Activated T-helper 17 cell treated with anti-CD3 and anti-CD28 coated beads, Interleukin-2, amount 50 U/mL, for 72 hours (primary cell): ENCODE measurements at places on chromosomes 3 and 15.
A peak's percentile ranks its signal among the peaks of the same experiment; 100 is the strongest.

- H3K36me3 ChIP-seq: no peaks in the 10 kb centered on the region
- H3K27me3 ChIP-seq: peaks cover 42% of the 10 kb centered on the region
- no peak overlapping the region for H3K4me3 ChIP-seq
- no peaks in the 10 kb centered on the region for H3K4me1 ChIP-seq
- no peak for ATAC-seq
These were observed 722 bp downstream of the CHRNA3 start for GRCh38 chr15:78620021-78620526.

- H3K27ac ChIP-seq: peak overlapping the region; percentile 85
- peaks cover 86% of the 10 kb centered on the region for H3K36me3 ChIP-seq
- ATAC-seq: peak; percentile 36
- no peaks in the 10 kb centered on the region for H3K27me3 ChIP-seq
These were observed 1.4 kb downstream of the FES start for GRCh38 chr15:90885432-90886290.

DNA sequence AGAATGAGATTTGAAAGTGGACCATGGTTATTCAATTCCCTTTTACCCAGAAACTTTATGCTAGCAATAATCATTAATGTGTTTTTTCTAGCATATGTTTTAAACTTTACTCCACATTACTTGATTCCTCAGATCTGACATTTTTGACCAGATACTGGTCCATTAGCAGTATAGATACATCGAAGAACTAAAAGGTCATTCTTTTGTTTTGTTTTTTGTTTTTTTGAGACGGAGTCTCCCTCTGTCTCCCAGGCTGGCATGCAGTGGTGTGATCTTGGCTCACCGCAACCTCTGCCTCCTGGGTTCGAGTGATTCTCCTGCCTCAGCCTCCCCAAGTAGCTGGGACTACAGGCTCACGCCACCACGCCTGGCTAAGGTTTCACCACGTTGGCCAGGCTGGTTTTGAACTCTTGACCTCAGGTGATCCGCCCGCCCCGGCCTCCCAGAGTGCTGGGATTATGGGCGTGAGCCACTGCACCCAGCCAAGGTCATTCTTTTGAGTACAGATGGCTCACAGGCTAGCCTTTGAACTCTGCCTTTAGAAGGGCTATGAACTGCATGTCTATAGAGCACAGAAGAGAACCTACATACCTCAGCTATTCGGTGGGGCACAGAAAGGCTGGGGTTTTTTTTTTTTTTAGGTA lies 28.6 kb downstream of the CHP1 start:
- no peak for ATAC-seq
- H3K4me1 ChIP-seq: no peaks in the 10 kb centered on the region
- no peaks in the 10 kb centered on the region for H3K27me3 ChIP-seq
- H3K27ac ChIP-seq: no peak overlapping the region
- peaks cover 58% of the 10 kb centered on the region for H3K36me3 ChIP-seq

GRCh38 chr3:125191730-125192129 lies 20.8 kb downstream of the SLC12A8 start:
- no peaks in the 10 kb centered on the region for H3K4me1 ChIP-seq
- H3K27ac ChIP-seq: no peak overlapping the region
- H3K27me3 ChIP-seq: peaks cover 13% of the 10 kb centered on the region
- ATAC-seq: peak; percentile 36
- H3K4me3 ChIP-seq: no peak overlapping the region
- H3K36me3 ChIP-seq: no peaks in the 10 kb centered on the region

DNA sequence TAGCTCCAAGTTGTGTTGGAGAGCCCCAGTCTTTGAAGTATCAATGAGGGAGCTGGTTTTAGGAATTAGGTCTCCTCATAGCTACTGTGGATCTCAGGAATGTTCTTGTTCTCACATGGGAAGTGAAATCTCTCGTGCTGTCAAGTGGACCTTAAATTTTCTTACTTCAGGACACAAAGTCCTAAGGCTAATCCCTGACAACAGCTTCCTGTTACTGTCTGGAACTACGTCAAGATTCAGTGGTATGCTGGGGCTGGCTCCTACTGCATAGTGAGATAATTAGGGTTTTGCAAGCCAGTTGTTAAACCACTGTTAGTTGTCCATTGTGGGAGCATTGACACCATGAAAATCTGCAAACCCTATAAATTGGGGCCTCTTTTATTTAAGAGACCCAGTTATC lies 22.8 kb downstream of the MESP1 start:
- H3K4me1 ChIP-seq: no peaks in the 10 kb centered on the region
- H3K4me3 ChIP-seq: no peak overlapping the region
- no peak for ATAC-seq
- H3K27me3 ChIP-seq: peaks cover 1% of the 10 kb centered on the region

GRCh38 chr15:52256930-52257733 lies 38.5 kb downstream of the MYO5C start:
- peaks cover 11% of the 10 kb centered on the region for H3K4me1 ChIP-seq
- no peaks in the 10 kb centered on the region for H3K36me3 ChIP-seq
- ATAC-seq: peak; percentile 37
- H3K27me3 ChIP-seq: no peaks in the 10 kb centered on the region
- H3K27ac ChIP-seq: peak overlapping the region; percentile 77

DNA sequence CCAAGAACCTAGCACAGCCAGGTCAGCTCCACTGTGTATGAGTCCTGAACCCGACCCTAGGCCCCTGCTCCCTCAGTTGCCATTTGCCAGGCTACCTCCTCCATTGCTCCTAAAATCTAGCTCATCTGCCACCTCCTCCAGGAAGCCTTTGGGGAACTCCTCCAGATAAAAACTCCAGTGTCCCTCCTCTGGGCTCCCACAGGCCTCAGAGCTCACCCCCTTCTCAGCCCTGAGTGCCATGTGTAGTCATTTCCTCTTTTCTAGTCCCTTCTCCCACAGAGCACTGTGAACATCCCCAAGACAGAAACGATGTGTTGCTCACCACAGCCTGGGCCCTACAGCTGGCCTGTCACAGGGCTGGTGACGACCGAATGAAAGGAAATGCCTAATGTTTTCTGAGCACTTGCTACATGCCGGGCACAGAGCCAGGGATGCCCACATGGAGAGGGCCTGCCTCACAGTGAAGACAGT lies 61.0 kb downstream of the IQSEC1 start:
- peak; percentile 75 for ATAC-seq
- H3K4me1 ChIP-seq: peaks cover 62% of the 10 kb centered on the region
- H3K36me3 ChIP-seq: peaks cover 45% of the 10 kb centered on the region
- peak overlapping the region; percentile 96 for H3K27ac ChIP-seq
- H3K4me3 ChIP-seq: peak overlapping the region; percentile 95
- H3K27me3 ChIP-seq: no peaks in the 10 kb centered on the region

- no peak overlapping the region for H3K4me3 ChIP-seq
- no peaks in the 10 kb centered on the region for H3K4me1 ChIP-seq
- no peak overlapping the region for H3K27ac ChIP-seq
- peaks cover 17% of the 10 kb centered on the region for H3K27me3 ChIP-seq
These were observed 4.4 kb downstream of the SSUH2 start for GRCh38 chr3:8640223-8640622.

GRCh38 chr3:31767920-31768319 lies 213.1 kb downstream of the OSBPL10 start:
- peaks cover 3% of the 10 kb centered on the region for H3K27me3 ChIP-seq
- no peak overlapping the region for H3K4me3 ChIP-seq
- no peak overlapping the region for H3K27ac ChIP-seq
- ATAC-seq: no peak
- no peaks in the 10 kb centered on the region for H3K36me3 ChIP-seq
- H3K4me1 ChIP-seq: peaks cover 3% of the 10 kb centered on the region

DNA sequence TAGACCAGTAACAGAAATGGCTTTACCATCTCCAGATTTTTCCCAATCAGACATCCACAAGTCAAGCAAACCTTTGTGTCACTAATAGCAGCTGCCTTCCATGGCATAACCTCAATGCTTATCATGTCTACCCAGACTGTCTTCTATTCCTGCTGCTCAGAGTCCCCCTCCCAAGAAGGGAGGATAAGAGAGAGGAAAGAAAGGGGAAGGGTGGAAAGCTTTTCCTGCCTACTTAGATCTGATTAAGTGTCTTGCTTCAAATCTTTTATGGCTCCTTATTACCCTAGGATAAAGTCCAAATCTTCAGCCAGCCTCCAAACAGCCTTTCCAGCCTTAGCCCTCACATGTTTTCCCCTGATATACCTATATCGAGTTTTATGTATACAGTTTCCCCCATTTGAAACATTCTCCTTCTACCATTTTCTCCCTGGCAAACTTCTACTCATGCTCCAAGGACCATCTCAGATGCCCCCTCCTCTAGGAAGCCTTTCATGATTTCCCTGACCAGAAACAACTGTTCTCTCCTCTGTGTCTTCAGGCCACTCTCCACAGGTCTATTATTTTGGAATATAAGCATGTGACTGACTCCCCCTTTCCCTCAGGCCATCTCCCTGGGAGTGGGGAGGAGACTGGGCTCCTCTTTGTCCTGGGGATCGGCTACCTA lies 7.9 kb upstream of the SSUH2 start:
- H3K4me3 ChIP-seq: no peak overlapping the region
- H3K36me3 ChIP-seq: no peaks in the 10 kb centered on the region
- ATAC-seq: no peak
- H3K27ac ChIP-seq: no peak overlapping the region
- H3K4me1 ChIP-seq: no peaks in the 10 kb centered on the region

- H3K4me3 ChIP-seq: no peak overlapping the region
- H3K27ac ChIP-seq: no peak overlapping the region
- no peaks in the 10 kb centered on the region for H3K27me3 ChIP-seq
- no peaks in the 10 kb centered on the region for H3K36me3 ChIP-seq
- no peak for ATAC-seq
These were observed 23.6 kb upstream of the MYLK start for GRCh38 chr3:123907720-123908119.

- peaks cover 21% of the 10 kb centered on the region for H3K4me1 ChIP-seq
- peak overlapping the region; percentile 83 for H3K4me3 ChIP-seq
- no peaks in the 10 kb centered on the region for H3K36me3 ChIP-seq
- H3K27ac ChIP-seq: peak overlapping the region; percentile 97
These were observed 84.8 kb upstream of the FOXB1 start for GRCh38 chr15:59918994-59919951.

- no peak overlapping the region for H3K4me3 ChIP-seq
- no peaks in the 10 kb centered on the region for H3K4me1 ChIP-seq
- H3K27ac ChIP-seq: no peak overlapping the region
These were observed 22.2 kb upstream of the CLDN18 start for GRCh38 chr3:137987723-137988122.

- no peak for ATAC-seq
- H3K36me3 ChIP-seq: no peaks in the 10 kb centered on the region
- H3K27ac ChIP-seq: no peak overlapping the region
- no peaks in the 10 kb centered on the region for H3K27me3 ChIP-seq
- no peak overlapping the region for H3K4me3 ChIP-seq
These were observed 183.2 kb downstream of the MAGI1 start for GRCh38 chr3:65855370-65856100.

GRCh38 chr3:10709110-10709781 lies 106.8 kb upstream of the SLC6A11 start:
- no peak for ATAC-seq
- H3K27me3 ChIP-seq: peaks cover 66% of the 10 kb centered on the region
- no peaks in the 10 kb centered on the region for H3K36me3 ChIP-seq
- H3K4me3 ChIP-seq: peak overlapping the region; percentile 5
- H3K27ac ChIP-seq: no peak overlapping the region

DNA sequence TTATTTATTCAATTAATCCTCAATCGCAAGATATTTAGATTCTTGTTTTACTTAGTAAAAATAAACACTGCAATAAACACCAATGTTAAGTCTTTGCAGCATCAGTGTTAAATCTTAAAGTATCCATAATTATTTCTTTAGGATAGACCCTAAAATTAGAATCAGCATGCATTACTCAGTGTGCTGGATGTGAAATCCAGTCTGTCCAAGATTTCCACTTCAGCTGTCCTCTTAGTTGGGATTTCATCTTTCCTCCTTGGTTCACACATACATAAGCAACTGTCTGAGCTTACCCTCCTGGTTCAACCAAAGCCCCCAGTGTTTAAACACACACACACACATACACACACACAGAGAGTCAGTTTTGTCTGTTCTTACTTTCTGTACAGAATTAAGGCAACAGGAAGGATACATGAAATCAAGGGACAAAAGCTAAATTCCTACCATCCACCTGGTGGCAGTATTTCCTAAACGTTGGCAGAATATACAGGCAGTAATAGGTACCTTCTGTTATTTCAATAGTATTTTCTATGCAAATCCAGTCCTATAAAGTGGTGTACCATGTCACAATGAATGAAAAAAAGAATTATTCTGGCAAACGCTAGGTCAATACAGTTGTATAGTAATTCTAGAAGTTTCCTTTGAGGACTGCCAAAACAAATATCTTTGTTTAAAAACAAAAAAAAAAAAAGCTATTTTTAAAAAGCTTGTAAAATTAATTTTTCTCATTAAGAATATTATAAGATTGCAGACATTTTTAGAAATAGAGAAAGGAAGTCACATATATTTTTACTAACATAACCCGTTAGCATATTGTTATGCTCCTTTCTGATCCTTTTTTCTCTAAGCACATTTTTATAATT lies 27.3 kb upstream of the DMXL2 start:
- no peak overlapping the region for H3K4me3 ChIP-seq
- ATAC-seq: peak; percentile 78
- H3K4me1 ChIP-seq: no peaks in the 10 kb centered on the region
- H3K27ac ChIP-seq: no peak overlapping the region
- H3K27me3 ChIP-seq: no peaks in the 10 kb centered on the region
- no peaks in the 10 kb centered on the region for H3K36me3 ChIP-seq

DNA sequence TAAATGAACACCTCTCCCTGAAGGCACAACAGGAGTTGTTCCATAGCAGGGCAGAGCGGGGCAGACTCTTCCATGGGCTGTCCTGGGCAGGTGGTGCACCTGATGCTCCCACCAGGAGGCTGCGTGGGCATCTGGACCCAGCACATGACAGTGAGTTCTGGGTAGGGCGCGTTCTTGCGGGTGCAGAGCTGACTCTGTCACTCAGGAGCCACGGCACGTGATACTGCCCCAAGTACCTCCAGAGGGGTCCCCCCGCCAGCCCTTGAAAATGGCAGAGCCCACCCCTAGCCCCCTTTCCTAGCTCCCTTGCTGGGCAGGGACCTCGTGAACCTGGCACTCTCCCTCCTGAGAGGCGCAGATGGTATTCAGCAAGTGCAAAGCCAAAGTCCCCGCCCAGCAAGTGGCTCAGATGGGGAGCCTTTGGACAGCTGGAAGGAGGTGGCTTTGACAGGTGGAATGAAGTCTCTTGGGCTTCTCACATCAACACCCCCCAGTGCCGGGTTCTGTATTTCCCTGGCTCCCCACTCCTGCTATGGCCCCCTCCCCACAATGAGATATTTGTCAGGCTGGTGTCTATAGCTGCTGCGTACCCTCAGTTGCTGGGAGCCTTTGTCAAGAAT lies 172.1 kb downstream of the TBC1D2B start:
- H3K36me3 ChIP-seq: no peaks in the 10 kb centered on the region
- no peaks in the 10 kb centered on the region for H3K27me3 ChIP-seq

DNA sequence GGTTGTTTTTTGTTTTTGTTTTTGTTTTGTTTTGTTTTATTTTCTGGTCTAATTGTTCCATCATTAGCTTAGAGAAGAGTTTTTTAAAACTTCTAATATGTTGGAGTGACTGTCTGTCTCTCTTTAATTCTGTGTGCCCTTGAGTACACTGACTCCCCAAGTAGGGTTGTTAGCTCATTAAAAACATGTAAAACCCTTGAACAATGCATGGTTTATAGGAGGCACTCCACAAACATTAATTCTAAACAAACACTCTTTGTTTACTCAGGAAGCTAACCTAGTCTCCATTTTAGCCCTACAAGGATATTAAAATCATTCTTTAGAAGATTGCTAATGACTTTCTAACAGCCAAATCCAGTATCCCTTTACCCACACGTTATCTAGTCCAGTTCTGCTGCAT lies 100.5 kb downstream of the CGGBP1 start:
- no peaks in the 10 kb centered on the region for H3K36me3 ChIP-seq
- no peak overlapping the region for H3K4me3 ChIP-seq
- no peak for ATAC-seq
- no peaks in the 10 kb centered on the region for H3K4me1 ChIP-seq
- peaks cover 15% of the 10 kb centered on the region for H3K27me3 ChIP-seq
- H3K27ac ChIP-seq: no peak overlapping the region
